ENCODE measurements at places on chromosomes 6 and 20.

GRCh38 chr6:122200440-122200839, 199.0 kb upstream of the HSF2 start:
- no peak for DNase-seq

GRCh38 chr6:34986845-34987246, 97.8 kb downstream of the ANKS1A start:
- DNase-seq, result peak; percentile 19

DNA sequence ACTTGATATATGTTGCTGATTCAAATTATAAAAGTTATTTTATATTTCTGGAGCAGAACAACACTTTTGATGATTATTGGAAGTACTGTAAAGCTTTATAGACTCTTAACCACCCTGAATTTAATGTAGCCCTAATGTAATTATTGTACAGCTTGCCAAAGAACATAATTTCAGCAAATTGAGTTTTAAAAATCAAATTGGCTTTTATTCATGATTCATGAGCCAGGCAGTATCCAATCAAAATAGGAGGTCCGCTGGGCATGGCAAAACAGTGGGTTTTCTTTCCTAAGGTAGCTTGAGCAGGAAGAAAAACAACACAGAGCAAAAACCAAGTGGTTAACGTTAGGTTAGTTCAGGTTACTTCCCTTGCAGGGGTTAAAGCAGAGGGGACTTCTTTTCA, 64.8 kb upstream of the MAP7 start:
- no peak for DNase-seq

DNA sequence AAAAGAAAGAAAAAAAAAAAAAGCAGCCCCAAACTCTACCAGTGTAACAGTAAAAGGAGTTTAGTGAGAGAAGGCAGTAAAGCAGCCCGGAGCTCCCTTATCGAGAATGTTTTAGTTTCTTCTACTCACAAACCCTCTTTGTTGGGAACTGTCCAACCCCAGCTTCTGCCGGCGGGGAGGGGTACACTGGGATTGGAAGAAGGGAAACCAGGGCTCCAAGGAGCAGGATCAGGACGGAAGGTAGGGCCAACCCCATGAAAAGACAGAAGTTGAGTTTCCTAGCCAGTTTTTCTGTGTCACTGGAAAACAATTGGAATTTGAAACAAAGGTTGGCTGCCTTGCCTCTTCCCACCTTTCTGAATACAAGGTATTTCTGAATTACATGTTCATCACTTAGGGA, 66.0 kb downstream of the KIZ start:
- no peak for DNase-seq

DNA sequence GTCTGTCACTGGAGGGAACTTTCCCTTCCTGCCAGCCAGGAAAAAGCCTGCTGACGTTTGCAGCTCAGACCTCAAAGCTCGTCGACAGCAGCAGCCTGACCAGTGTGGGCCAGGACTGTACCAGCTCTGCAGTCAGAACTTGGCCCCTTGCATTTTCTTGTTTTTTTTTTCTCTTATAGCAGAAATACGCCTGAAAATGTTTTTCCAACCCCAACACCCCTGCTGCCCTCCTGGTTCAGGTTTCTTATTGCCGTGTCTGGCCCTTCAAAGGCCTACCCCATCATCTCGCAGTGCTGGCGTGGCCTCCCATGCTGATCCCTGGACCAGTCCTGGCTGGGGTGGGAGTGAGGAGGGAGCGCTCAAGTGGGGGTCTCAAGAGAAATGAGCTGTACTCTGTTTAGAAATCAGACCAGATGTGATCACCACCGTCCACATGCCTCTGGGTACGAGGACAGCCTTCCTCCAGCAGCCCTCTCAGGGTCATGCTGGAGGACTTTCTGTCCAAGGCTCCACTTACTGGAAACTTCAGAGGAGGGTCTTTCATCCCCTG, 169.0 kb downstream of the FOXC1 start:
- no peak for DNase-seq

DNA sequence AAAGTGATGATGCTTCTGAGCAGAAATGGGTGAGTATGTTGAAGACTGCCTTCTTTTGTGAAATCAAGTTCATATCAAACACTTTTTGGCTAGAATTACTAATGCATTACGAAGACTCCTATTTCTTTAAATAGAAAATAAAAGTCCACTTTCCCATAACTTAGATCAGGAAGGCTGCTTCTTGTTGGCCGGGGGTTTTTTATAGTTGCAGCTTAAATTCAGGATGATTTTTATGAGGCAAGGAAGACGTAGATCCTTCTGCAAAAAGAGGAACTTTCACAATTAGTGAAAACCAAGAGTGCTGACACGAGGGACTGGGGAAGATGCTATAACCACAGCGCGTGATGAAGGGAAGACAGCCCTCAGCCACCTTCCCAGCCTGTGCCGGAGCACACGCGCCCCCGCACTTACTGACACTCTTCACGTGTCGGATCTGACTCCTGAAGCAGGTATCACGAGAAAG, 206.1 kb upstream of the PRDM1 start:
- no peak for DNase-seq

DNA sequence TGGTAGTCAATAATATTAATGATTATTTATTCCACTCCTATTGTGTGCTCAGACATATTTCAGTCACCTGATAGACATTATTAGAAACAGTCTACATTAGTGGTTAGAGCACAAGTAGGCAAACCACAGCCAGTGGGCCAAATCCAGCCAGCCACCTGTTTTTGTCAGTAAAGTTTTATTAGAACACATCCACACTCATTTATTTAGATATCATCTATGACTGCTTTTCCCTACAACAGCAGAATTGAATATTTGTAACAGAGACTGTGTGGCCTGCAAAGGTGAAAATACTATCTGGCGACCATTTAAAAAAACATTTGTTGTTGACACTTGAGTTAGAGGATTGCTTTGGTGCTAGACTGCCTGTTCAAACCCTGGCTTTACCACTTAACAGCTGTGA, 220.0 kb upstream of the ZFP64 start:
- no peak for DNase-seq

DNA sequence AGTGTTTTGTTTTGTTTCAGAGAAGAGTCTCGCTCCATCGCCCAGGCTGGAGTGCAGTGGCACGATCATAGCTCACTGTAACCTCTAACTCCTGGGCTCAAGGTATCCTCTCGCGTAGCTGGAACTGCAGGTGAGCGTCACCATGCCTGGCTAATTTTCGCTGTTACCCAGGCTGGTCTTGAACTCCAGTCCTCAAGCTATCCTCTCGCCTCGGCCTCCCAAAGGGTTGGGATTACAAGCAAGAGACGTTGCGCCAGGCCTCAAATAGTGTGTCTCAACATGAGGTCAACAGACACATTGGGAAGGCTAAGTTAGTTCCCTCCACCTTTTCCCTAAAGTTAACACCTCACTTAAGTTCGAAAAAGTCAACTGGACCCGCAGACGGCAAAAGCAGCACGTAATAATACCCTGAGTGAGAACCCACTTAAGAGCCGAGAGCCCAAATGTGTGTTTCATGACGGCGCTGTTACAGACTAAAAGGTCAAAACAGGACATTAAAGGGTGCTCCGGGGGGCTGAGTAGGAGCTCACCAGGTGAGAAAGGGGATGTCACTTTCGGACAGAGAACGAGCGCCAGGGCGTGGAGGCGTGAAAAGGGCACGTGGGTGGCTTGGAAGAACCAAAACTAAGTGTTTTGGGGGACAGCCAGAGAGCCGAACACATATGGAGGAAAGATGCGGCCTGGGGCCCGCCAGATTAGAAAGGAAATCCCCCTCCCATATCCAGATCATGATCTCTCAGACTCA, 499 bp downstream of the TTI1 start:
- DNase-seq, result no peak

GRCh38 chr20:44495802-44496481, 20.3 kb downstream of the TTPAL start:
- no peak for DNase-seq

DNA sequence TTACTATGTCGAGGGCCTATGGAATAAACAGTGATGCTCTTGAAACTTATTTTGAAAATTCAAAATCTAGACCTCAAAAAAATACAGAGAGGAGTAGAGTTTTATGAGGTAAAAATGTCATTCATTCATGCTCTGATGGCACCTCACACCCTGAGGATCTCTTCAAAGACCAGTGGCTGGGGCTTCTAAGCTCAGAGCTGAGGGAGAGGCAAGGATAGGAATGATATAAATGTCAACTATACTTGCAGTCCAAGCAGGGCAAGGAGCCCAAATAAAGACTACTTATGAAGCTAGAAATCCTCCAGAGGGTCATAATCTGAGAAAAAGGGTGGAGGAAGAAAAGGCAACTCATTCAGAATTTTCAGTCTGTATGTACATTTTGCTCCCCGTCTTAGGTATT, 136.7 kb upstream of the CARMIL1 start:
- DNase-seq, result no peak

DNA sequence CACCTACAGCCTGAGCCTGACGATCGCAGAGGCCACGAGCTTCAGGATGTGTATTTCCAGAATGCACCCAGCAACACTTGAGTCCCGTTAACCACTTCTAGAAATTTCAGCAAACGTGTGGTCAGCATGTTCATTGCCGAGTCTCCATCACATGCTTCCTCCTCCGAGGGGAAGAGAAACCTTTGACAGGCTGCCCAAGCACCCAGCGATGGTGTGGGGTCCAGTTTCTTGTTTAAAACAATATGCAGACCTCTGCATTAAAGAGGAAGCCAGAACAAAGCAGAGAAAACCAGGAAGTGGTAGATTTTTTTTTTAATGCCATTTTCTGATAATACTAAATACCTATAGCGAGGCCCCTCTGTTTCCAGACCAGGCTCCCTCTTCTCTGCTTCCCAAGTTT, 71.9 kb downstream of the GNAS-AS1 start:
- no peak for DNase-seq

DNA sequence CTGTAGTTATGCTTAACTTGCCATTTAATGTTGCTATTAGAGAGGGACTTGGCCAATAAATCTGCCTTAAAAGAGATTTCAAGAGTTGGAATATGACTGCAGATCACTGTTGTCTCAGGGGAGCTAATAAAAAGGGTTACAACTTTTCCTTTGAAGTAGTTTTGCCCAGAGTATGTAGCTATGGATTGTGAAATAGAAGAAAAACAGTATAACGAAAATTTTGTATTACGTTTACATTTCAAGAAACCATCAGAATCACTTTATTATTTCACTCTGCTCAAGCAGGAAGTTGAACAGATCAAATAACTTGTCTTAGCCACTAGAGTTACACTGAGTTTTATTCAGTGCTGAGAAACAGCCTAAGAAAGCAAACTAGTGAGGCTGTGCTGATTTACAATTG, 3.0 kb upstream of the ZSCAN26 start:
- no peak for DNase-seq

DNA sequence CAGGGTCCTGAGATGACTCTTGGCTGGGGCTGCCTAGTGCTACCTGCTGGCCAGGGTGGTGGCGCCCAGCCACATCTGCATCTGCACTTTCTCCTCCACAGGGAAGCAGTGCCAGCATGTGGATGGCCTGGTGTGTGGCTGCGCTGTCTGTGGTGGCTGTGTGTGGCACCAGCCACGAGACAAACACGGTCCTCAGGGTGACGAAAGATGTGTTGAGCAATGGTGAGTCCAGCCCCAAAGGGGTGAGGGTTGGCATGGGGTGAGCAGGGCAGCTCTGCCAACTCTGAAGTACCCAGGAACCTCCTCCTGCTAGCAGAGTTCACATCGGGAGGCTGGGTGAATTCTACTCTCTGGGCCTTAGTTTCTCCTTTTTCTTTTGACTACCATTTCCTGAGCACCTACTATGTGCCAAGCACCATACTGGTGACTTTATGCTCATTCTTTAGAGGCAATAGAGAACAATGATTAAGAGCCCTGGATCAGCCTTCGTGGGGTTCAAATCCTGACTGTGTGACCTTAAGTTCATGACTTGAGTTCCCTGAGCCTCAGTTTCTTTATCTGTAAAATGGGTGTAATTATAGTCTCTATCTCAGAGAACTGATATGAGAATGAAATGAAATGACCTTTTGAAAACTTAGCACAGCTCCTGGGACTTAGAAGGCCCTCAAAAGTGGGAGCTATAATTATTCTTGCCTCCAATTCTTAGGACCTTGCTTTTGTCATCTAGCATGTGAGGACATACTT, 2.1 kb downstream of the BPIFB4 start:
- DNase-seq, result no peak

GRCh38 chr6:103113416-103113815, 1719.9 kb downstream of the GRIK2 start:
- no peak for DNase-seq

DNA sequence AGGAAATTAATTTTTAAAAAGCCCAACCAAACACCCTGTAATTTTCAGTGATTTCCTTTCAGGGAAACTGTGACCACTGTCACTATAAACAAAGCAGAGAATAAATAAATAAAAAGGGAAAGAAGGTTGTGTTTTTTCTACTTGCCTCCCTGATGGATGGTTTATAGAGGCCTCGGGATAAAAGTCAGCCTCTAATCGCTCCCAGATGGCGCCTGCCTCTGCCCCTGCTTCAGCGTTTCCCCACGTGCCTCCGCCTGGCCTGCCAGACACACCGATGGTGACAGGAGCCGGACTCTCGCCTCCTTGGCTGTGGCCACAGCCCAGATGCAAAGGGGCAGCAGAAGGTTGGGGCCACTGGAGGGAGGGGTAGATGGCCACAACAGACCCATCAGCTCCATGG, 327.7 kb downstream of the CDC5L start:
- DNase-seq, result no peak

GRCh38 chr20:62553136-62553837, 77.5 kb upstream of the GATA5 start:
- DNase-seq, result no peak

DNA sequence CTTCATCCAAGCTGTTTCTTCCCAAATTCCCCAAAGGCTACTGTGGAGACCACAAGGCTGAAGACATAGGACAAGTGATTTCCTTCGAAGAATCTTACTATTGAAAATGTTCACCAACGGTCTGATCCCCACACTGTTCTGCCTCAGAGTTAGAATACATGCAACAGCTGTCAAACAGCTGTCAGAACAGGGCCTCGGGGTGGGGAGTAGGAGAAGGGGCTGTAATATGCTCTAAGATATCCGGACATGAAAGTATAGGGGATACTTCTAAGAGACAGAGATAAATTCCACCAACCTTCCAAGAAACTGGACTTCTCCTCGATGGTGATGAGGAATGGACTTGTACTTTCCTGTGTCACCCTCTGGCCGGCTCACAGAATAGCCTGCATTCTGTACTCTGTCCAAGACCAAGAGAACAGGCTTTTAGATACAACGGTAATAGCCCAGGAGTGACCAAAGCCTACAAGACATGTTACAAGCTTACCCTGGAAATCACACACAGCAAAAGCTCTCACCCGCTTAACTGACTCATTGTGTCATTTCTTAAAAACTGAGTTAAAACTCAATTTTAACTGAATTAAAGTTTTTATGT, 69.2 kb upstream of the PTGIS start:
- DNase-seq, result no peak

- DNase-seq, result no peak
Measured at GRCh38 chr20:46789339-46790028, 80.0 kb downstream of the SLC2A10 start.
